Skin of body (tissue), 3 donors: ENCODE measurements at places on chromosomes 2 and 18. TPM values are rescaled to one million over a fixed set of nuclear protein-coding genes. Genes with fewer than 3 reads are reported as not detected.

IGFBP5 gene
- 246 TPM for total RNA-seq

PIEZO2 gene
- total RNA-seq = 51.0 TPM

DYNAP gene
- 0.10 TPM for total RNA-seq

CHRNG gene
- 1.6 TPM for total RNA-seq

AGXT gene
- total RNA-seq = 0.10 TPM

CCDC138 gene
- total RNA-seq = 11.3 TPM

MYL1 gene
- total RNA-seq = 926 TPM

CMPK2 gene
- 3.1 TPM for total RNA-seq

FBXO36 gene
- 4.5 TPM for total RNA-seq

GPN1 gene
- 22.9 TPM for total RNA-seq

TNS1 gene
- 92.3 TPM for total RNA-seq

GCKR gene
- 0.49 TPM for total RNA-seq

IL36RN gene
- total RNA-seq = 10.9 TPM

RNF144A gene
- 15.3 TPM for total RNA-seq

NPAS2 gene
- 6.3 TPM for total RNA-seq

EMILIN1 gene
- 66.1 TPM for total RNA-seq

CDH7 gene
- 0.79 TPM for total RNA-seq

MALL gene
- total RNA-seq = 7.1 TPM

ADGRF3 gene
- total RNA-seq = not detected

REG3A gene
- not detected for total RNA-seq

TGIF1 gene
- 69.0 TPM for total RNA-seq

HTR2B gene
- 0.30 TPM for total RNA-seq

ICOS gene
- total RNA-seq = 0.49 TPM

SPP2 gene
- total RNA-seq = not detected

ALKAL2 gene
- 1.4 TPM for total RNA-seq

EFHD1 gene
- 2.7 TPM for total RNA-seq

CD207 gene
- total RNA-seq = 5.3 TPM
